Stimulated activated CD8-positive, alpha-beta memory T cell treated with anti-CD3 and anti-CD28 coated beads, Interleukin-4, amount 100 ng/mL, for 4 hours (primary cell): ENCODE measurements at places on chromosomes 1 and 21.

GRCh38 chr1:229536982-229537381, 21.5 kb downstream of the ABCB10 start:
- DNase-seq: no peak

DNA sequence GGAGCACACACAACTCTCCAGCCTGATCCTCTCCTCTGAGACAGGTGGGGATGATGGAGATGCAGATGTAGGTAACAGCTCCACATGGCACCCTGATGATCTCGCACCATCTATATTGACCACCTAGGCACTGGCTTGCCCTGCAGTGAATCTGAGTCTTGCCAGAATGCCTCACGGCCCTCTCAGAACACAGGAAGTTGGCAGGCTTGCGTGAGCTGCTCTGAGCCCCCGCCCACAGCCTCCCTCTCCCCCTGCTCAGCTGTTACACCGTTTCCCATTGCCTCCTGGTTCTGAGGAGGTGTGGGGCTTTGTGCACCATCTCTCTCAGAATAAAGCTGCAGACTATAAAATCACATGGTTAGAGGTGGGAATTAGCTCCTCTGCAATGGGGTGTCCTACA, 48.0 kb downstream of the URB2 start:
- no peak for DNase-seq

DNA sequence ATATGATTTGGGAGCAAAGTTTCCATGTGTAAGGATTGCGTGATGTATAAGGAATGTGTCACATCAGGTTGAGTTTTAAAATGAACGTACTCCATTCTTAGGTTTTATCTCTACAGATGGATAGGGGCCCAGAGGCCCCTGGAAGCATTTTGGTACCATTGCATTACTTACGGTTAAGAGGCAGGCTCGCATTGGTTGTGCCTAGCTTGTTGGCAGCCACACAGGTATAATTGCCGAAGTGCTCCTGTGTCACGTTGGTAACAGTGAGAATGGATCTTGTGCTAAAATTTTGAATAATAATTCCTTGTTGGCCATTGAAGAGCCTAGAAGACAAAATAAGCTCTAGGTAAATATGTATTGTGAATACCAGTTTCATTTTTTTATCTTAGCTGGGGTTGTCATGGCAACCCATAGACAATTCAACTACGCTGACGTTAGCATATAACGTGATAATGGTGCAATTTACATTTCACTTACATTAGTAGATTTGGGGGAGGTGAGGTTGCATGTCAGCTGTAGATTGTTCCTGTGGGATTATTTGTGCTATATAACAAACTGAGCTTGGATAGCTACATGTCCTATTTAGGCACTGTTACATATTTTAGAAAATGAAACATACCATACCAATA, 511.9 kb upstream of the ZRANB2 start:
- no peak for DNase-seq

- no peak for DNase-seq
These were observed 143.1 kb downstream of the TPR start for GRCh38 chr1:186231861-186232436.

DNA sequence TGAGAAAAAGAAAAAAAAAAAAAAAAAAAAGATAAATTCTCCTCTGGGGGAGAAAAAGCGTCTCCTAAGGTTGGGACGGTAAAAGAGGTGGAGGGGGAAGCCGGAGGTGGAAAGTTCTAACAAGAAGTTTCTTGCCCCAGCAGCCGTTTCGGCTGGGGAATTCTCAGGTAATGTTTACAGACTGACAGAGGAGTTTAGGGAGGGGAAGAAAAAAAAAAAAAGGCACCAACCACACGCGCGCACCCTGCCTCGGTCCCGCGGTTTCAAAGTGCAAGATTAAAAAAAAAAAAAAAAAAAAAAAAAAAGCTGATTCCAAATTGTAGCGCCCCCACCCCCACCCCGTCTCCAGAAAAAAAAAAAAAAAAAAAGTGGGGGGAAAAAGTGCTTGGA, 504 bp downstream of the DHRS3 start:
- no peak for DNase-seq

GRCh38 chr1:95723346-95723745, 489.3 kb downstream of the RWDD3 start:
- no peak for DNase-seq

DNA sequence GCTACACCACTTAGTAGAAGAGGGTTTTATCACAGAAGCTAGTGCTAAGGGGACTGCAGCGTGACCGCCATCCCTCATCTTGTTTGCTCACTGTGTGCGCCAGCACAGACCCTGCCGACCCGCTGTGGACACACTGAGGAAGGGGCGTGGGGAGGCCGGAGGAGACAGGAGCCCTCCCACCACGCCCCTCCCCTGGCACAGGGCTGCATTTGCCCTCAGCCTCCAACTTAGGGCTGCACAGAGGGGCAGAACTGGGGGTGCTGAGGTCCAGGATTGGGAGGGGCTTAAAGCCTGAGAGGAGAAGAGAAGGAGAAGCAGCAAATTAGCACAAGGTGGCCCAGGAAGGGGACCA, 37.2 kb downstream of the RRP1 start:
- DNase-seq: no peak
